ENCODE measurements at places on chromosomes 6 and 20.

- no peak for DNase-seq
Observed at GRCh38 chr6:53134601-53135235, 13.9 kb downstream of the GCM1 start.

DNA sequence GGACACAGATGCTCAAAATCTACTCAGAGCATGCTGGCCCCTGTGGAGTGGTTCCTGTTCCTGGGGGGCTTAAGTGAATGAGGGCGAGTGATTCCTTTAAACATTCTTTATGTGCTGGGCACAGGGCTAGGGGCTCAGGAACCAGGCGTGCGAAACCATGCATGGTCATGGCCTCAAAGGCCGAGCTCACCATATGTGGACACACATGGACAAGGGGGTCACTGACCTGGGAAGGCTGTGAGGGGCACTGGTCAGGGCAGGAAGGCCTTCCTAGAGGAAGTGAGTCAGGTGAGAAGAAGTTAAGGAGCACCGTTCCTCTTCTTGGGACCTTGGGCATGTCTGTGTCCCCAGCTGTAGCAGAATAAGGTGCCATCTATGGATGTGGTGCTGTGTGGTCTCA, 74.6 kb upstream of the BHLHE23 start:
- DNase-seq, result no peak

GRCh38 chr6:113458368-113459010, 398.7 kb upstream of the MARCKS start:
- no peak for DNase-seq

GRCh38 chr20:16433293-16433580, 140.0 kb downstream of the KIF16B start:
- DNase-seq, result no peak

- no peak for DNase-seq
Observed at GRCh38 chr6:151275121-151275520, 35.4 kb downstream of the AKAP12 start.

GRCh38 chr20:14062786-14063185, 67.5 kb downstream of the MACROD2 start:
- no peak for DNase-seq

DNA sequence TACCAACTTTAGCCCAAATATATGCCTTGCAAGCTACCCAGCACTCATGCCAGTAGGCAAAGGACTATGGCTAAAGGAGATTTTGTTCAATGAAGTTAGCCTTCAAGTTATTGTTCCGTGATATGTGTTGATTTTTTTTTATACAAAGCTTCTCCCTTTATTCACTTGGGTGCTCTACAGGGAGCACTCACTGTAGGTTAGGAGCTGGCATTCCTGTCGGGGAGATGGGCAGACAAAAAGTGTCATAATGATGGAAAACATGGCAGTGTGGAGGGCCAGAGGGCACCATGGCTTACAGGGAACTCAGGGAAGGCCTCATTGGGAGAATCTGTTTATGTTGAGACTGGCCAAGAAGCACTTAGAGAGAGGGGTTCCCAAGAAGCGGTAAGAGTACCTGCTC, 292.4 kb downstream of the TSHZ2 start:
- no peak for DNase-seq

GRCh38 chr6:93021235-93021915, 398.0 kb downstream of the EPHA7 start:
- DNase-seq, result no peak

GRCh38 chr6:44967481-44967880, 360.6 kb upstream of the RUNX2 start:
- no peak for DNase-seq

GRCh38 chr20:46948081-46948480, 53.4 kb downstream of the EYA2 start:
- DNase-seq, result no peak

GRCh38 chr20:11924923-11925322, 7.2 kb downstream of the BTBD3 start:
- no peak for DNase-seq

DNA sequence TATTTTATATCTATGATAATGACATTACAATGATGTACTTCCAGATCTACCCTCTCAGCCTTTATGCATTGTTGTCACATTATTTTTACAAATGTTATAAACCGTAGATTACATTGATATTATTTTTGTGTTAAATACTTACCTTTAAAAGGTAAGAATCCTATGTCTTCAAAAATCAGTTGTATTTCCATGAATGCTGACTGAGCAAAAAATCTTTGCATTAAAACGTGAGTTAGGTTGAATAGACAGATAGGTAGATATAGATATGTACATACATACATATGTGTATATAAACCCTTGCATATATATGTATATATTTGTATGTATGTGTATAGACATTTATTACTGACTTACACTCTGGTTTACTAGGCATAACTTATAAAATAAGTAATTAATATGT, 558.2 kb downstream of the CDH26 start:
- DNase-seq, result no peak

GRCh38 chr6:117555882-117556498, 46.3 kb downstream of the GOPC start:
- DNase-seq, result no peak

- DNase-seq, result no peak
Observed at GRCh38 chr6:47698342-47698787, at the start of gene ADGRF4. ADGRF4 (plus strand) TSS chr6:47698580; CDS start chr6:47707246, 8,666 bp downstream.

DNA sequence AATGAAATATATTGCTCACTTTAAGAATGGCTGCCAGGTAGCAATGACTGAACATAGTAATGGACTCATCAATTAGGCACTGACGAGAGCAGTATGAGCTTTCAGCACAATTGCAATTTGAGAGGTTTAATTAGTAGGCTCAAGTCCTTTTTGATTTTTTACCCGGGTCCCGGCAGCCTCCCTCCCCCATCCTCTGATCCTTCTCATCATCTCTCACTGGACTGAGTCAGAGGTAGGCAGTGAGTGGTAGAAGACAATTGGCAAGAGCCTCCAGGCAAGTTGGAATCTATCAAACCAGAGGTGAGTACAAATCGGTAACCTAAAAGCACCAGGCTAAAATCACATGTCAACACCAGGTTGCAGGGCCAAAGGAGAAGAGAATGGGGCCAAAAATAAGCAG, 107.9 kb downstream of the DCDC2 start:
- DNase-seq, result no peak

DNA sequence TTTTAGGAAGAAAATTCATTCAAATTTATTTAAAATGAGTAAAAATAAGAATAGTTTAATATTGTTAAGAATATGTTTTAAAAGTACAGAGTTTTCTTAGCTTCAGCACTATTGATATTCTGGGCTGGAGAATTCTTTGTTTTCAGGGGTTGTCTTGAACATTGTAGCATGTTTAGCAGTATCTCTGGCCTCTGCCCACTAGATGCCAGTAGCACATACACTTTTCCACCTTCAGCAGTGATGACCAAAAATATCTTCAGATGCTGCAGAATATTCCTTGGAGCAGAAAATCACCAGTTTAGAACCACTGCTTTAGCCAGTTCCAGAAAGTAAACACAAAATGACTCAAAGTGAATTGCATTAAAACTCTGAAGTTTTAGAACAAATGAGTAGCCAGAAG, 19.4 kb upstream of the SDHAF4 start:
- DNase-seq, result no peak

DNA sequence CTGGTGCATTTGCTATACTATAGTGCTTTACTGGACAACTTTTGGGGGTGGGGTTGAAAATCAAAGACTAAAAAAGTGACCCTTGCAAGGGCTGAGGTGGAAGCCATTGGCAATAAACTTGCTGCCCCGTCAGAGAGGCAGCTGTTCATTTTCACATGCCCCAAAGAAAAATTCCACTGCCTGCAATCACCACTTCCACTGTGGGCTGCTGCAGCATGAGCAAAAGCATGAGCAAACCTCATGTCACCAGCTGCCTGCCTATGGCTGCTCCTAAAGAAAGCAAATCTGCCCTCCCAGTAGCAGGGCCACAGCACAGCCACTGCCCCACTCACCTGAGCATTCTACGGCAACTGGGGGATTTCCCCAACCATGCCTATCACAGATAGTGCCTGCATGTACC, 290.0 kb downstream of the PAX1 start:
- no peak for DNase-seq

- no peak for DNase-seq
Observed at GRCh38 chr20:50189681-50190250, 864 bp upstream of the CEBPB start.

DNA sequence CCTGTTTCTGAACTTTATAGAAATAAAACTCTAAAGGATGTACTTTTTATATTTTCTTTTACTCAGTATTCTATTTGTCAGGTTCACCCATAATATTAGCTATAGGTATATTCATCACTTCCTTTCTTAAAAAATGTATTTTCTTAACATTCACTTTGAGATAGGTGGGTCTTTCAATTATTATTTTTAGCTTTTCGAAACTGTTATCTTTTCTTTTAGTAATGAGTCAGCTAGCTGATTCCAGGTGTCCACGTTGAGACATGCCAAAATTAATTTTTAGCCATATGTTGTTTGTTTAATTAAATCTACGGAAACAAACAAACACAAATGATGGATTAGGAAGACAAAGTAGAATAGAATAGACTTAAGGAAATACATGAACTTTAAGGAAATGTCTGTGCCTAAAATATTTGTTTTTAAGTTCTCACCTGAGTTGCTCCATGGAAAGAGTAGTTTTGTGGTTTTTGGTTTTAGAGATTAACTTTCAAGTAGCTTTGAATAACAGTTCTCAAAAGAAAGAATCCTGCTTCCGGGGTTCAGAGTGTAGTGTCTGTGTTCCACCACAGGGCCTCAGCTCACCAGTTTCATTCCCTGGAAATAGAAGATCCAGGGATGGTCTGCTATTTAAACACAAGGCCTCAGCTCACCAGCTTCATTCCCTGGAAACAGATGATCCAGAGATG, 435.0 kb downstream of the HAO1 start:
- DNase-seq, result no peak

- no peak for DNase-seq
Observed at GRCh38 chr6:6474170-6474920, 114.2 kb upstream of the LY86 start.

- no peak for DNase-seq
Observed at GRCh38 chr6:48613231-48613949, 502.4 kb upstream of the PTCHD4 start.

DNA sequence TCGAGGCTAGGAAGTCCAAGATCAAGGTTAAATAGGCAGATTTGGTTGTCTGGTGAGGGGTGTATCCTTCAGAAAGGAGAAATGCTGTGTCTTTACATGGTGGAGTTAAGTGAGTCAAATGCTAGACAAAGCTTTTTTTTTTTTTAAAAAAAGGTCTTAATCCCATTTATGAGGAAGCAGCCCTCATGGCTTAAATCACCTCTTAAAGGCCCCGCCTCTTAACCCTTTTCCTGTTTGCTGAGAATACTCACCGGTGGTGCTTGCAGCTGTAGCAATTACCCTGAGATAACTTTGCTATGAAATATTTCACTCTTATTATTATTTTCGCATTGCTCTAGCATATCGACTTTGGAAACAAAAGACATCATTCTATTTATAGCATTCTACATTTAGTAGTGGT, 30.8 kb downstream of the FBXO30 start:
- DNase-seq, result no peak

DNA sequence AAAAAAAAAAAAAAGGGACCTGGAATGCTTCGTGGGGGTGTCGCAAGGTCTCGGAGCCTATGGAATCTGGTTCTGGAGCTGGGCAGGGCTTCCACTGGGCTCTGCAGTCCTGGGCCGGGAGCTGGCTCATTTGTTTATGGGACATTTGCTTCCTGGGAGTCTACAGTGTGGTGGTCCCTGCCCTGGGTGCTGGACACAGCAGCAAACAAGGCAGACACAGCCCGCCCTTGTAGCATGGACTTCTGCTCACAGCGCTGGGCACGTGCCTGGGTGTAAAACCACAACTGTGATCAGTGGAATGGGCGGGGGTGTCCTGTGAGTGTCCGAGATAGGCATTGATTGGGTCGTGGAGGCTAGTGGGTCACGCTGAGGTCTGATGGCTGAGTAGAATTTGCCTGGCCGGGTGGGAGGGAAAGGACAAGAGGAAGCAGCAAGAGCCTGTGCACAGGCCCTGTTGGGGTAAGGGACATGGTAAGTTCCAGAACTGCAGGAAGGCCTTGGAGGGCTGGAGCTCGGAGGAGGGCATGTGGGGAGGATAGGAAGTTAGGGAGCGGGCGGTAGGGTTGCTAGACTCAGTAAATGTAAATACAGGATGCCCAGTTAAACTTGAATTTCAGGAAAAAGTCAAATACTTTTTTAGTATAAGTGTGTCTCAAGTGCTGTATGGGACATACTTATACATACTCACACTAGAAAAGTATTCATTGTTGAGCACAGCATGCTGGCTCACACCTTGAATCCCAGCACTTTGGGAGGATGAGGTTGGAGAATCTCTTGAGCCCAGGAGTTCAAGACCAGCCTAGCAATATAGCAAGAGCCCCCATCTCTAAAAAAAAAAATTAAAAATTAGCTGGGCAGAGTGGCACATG, 61.3 kb upstream of the PMEPA1 start:
- DNase-seq, result no peak

GRCh38 chr20:35088231-35089145, 4.1 kb downstream of the TRPC4AP start:
- DNase-seq, result no peak

DNA sequence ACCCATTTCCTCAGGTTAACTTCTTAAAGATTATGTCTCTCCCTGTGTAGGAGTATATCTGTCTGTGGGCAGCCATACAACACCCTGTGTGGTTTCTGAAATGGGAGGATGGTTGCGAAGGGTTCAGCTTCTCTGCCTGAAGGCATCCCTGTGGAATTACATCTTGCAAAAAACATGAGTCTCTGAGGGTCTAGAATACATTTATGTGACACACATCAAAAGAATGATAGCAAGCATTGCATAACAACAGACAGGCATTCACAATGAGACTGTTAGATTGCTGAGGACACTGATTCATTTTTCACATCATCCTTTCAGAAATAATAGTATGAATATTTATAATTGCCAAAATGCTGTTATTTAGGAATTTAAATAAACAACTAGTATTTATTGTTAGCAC, 670.9 kb downstream of the HTR1B start:
- DNase-seq, result no peak

DNA sequence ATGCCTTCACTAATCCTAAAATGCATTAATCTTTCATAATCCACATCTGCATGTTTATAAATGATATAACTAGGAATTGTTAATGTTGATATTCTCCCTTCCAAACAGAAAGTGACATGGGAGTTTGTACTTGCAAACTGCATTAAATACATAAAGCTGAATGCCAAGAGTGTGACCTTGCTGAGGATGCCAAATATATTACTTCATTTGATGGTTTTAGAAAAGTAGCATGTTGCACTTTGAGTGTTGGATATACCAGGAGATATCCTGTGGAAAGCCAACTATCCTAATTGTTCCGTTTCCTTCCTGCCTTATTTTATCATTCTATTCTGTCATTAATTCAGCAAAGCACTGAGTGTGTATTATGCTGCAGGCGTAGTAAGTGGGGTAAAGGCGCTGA, 229.8 kb downstream of the TMEM242 start:
- DNase-seq, result no peak

DNA sequence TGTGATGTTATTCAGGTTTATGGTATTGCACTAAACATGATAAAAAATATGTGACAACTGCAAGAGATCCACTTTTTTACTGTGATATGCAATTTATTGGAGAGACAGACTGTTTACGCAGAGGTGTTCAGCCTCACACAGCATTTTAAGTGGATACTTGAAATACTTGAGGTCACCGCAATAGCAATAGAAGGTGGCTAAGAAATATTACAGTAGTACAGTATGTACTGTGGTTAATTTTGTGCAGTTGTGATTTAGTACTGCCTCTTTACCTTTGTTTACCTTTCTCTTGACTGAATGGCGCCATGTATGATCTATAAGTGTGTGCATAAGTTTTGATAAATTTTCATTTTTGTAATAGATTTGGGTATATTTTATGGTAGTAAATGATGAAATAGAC, 17.4 kb downstream of the MACROD2 start:
- no peak for DNase-seq

- no peak for DNase-seq
Observed at GRCh38 chr6:15751721-15752350, 89.0 kb upstream of the DTNBP1 start.

- no peak for DNase-seq
Observed at GRCh38 chr20:34626992-34627391, 49.9 kb downstream of the PIGU start.
